ENCODE measurements at places on chromosomes 2 and 18. TPM values are rescaled to one million over a fixed set of nuclear protein-coding genes. Genes with fewer than 3 reads are reported as not detected.

The RASGRP3 gene
- total RNA-seq, result 8.7 TPM

- DNase-seq, result no peak
These were observed 50.4 kb downstream of the PLB1 start for GRCh38 chr2:28546242-28546641.

The NAPG gene
- 52.3 TPM for total RNA-seq

DNA sequence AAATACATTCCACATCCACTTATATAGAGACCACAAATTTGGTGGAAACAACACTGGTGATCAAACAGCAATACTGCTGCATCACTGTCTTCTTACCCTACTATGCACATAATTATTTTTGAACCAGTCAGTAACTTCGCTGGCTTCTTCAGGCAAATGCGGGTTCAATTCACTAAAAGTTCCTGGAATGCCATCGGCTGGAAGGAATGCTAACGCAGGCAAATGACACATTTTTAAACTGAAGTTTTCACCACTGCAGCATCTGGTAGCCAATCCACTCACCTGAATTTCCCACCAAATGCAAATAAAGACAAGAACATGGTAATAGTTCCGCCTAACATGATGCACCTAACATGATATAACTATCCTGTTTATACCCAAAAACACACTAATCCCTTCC, 10.0 kb upstream of the HDHD2 start:
- no peak for DNase-seq

The B3GNT7 gene
- total RNA-seq, result 7.4 TPM

- peak; percentile 27 for DNase-seq
These were observed 89.6 kb upstream of the NPAS2 start for GRCh38 chr2:100730290-100730868.

DNA sequence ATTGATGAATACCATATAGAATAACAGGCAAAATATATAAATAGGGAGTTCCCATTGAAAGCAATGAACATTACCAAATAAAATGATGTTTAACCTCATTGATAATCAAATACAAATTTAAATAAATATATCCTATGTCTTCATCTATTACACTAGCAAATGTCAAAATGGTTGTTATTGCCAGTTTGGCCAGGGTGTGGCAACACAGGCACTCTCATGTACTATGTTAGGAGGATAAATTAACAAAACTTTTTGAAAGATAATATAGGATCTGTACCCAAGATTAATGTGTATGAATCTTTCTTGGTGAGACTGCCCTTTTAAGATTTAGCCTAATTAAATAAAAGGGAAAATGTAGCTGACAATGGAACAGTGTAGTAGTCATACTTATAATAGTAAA, 659.3 kb downstream of the ERBB4 start:
- DNase-seq, result peak; percentile 7

The ZC3H6 gene
- 16.5 TPM for total RNA-seq

GRCh38 chr2:230435431-230435830, 19.4 kb downstream of the SP100 start:
- no peak for DNase-seq

GRCh38 chr2:235433860-235434259, 60.0 kb upstream of the AGAP1 start:
- DNase-seq, result no peak

The ATOH8 gene
- not detected for total RNA-seq

The DNAJC5G gene
- 18.1 TPM for total RNA-seq

DNA sequence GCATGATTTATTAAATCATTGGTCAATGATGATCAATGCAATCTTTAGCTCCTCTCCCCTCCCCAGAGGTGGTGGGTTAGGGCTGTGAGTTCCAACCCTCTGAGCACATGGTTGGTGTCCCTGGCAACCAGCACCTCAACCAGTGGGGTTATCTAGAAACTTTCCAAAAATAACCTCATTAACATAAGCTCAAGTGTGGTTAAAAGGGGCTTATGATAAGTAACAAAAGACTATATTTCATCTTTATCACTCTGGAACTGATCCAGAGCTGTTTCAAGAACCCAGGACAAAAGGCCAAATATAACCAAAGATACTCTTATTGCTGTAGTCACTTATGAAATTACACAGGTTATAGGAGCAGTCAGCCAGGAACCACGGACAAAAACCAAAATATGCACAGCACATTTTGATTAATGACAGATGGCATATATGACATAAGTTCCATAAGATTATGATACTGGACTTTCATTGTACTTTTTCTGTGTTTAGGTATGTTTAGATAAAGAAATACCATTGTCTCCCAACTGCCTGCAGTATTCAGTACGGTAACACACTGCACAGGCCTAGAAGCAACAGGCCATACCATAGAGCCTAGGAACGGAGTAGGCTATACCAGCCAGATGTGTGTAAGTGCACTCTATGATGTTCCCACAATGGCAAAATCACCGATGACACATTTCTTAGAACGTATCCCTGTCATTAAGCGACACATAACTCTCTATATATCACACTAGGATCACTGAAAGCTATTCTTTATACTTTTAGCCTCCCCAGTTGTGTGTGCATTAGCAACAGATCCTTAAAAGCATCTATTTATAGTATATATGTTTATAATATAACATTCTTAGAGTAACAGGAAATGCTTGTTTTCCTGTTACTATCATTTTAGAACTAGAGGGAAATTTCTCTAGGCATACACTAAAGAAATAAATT, 31.9 kb downstream of the KIDINS220 start:
- no peak for DNase-seq

The TNFRSF11A gene
- total RNA-seq, result not detected

DNA sequence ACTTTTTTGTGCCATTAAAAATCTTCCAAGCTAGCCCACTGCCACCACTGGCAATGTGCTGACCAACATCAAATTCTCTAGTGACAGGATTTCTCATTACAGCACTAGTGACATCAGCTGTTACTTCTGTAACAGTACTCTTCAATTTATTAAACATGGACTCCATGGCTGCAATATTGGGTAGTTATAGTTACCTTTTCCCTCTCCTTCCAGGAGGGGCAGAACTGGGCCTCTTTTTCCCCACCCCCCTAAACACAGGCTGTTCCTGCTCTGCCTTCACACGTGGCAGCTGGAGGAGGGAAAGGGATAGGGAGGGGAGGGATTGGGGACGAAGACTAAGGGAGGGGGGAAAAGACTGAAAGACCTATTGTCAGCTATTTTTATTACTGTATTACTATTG, 38.1 kb downstream of the TRAK2 start:
- no peak for DNase-seq

DNA sequence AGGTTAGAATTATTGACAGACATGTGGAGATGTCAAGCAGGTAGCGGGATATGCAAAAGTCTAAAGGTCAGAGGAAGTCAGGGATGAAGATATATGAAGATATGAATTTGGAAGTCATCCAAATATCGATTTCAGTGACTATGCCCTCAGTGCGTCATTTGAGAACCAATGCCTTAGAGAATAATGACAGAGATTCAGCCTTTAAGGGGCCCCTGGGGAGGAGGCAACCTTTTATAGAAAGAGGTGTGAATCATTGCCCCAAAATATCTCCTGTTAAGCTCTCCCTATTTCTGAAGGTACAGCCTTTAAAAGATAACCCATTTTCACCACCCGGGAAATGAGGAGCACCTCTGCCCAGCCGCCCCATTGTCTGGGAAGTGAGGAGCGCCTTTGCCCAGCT, 223.4 kb downstream of the NCKAP5 start:
- no peak for DNase-seq

DNA sequence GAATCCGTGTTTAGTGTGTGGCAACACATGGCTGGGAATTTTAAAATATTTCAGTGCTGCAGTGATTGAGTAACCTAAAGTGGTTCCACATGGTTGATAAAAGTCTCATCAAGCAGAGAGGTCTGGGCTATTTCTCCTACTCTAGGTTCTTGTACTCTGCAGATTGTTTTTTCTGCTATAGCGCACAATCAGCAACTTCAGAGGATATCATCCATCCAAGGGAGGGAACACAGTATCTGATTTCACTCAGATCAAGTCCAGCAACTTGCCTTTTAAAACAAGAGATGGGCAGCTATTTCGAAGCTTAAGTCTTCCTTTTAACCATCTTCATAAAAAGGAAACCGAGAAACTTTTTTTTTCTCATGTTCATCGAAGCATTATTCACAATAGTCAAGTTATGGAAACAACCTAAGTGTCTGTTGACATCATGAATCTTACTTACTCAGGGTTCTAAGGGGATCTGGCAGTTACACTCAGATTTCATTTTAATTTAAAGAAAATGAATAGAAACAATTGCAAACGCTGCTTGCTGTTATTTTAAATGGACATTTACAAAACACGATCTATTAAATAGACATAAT, 172.7 kb upstream of the TRIB2 start:
- no peak for DNase-seq

DNA sequence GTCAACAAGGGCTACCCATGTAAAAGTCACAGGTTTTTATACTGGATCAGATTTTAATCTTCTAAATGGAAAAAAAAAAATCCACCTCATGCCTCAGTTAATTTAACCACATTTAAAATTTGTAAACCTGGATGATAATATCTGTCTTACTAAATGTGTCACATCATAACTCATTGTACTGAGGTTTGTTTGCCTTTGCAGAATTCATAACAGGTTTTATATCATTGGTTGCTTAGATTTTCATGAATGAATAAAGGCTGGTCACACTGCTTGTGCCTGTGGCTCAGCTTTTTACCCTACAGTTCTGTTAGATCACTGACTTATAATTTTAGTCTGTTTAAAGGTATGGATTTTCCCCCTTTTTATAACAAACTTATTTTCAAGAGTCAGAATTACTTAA, 48.9 kb downstream of the PSMD14 start:
- DNase-seq, result no peak

DNA sequence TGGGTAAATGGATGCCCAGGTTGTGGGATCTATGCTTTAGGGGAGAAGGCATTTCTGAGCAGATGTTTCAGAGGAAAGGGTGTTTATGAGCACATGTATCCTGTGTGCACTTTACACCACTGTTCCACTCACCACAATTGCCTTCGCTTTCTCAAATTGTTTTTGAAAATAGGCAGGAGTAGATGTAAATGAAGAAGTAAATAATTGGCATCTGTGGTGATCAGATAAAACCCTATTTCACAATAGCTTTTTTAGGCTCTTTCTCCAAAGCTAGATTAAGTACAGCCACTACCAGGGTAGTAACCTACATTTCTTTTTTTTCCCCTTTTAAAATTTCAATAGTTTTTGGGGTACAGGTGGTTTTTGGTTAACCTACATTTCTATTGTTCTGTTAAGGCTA, 40.6 kb downstream of the TMEM178A start:
- DNase-seq, result no peak

DNA sequence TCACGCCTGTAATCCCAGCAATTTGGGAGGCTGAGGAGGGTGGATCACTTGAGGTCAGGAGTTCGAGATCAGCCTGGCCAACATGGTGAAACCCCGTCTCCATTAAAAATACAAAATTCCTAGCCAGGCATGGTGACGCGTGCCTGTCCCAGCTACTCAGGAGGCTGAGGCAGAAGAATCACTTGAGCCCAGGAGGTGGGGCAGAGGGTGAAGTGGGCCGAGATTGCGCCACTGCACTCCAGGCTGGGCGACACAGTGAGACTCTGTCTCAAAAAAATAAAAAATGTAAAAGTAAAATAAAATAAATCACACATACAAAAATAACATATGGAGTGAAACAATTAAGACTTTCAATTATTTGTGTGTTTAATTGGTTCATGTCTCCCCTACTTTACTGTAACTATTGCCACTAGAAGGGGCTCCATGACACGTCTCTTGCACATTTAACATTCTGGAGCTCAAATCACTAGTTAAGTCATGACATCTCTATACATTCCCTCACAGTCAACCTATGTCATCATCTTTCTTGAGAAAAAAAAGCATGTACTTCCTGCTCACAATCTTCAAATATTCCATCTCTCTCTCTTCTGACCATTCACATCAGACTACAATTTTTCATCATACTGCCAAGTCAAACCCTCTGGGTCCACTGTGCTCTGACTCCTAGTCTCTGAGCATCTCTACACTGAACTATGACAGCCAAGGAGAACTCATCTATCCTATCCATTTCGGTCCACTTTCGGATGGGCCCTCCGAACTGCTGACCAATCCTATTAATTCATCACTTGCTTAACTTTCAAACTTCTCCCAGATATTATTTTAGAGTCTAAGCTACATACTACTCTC, 6.7 kb downstream of the GFPT1 start:
- no peak for DNase-seq

The BCL2 gene
- total RNA-seq, result 3.0 TPM

The SCN9A gene
- total RNA-seq, result not detected

- DNase-seq, result no peak
These were observed 36.9 kb downstream of the KCNE4 start for GRCh38 chr2:223088866-223089265.

GRCh38 chr2:101617796-101618195, 79.7 kb upstream of the MAP4K4 start:
- no peak for DNase-seq

- DNase-seq, result no peak
These were observed 386.2 kb downstream of the SETBP1 start for GRCh38 chr18:45066886-45067285.

DNA sequence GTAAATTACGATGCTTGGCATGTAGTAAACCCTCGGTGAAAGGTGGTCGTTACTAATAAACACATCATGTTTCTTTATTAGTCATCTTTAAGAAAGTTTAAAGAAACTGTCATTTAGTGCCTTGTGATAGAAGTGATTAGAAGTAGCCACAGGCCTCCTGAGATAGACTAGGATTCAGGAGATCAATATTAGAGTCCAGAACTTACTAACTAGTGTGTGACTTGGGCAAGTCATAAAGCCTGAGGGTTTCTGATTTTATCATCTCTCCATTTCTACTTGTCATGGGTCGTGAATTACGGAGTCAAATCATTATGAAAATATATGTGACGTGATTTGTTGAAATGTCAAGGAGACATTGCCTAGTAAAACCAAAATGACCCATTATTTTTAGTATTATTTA, 6.7 kb downstream of the RPE start:
- no peak for DNase-seq

The MOCOS gene
- total RNA-seq, result not detected

- no peak for DNase-seq
These were observed 37.3 kb downstream of the CYP1B1 start for GRCh38 chr2:38038682-38039081.

The GULP1 gene
- total RNA-seq, result not detected

- DNase-seq, result no peak
These were observed 21.3 kb downstream of the OTOF start for GRCh38 chr2:26456440-26457250.

The CKAP2L gene
- total RNA-seq, result 77.3 TPM

The ANKRD30B gene
- total RNA-seq, result not detected

The C2orf15 gene
- 2.1 TPM for total RNA-seq

The CAPN13 gene
- not detected for total RNA-seq
